ENCODE measurements at places on chromosomes 1 and 21.
A peak's percentile ranks its signal among the peaks of the same experiment; 100 is the strongest.

DNA sequence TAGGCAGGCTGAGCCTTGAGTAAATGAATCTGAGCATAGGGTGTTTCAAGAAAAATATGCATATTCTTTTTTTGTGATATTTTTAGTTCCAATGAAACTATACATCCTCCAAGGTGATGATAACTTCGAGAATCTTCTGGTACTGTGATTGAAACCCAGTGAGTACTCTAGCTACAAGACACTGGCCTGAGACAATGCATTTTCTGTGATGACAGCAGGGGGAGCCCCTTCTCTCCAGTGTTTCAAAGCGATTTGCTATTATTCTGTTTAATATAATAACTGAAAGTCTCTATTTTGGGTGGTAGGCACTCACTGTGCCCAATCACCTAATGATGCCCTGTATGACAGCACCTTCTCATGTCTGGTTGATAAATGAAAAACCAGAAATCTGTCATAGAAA is 12.1 kb downstream of the IRF2BP2 start:
- DNase-seq: peak; percentile 55

DNA sequence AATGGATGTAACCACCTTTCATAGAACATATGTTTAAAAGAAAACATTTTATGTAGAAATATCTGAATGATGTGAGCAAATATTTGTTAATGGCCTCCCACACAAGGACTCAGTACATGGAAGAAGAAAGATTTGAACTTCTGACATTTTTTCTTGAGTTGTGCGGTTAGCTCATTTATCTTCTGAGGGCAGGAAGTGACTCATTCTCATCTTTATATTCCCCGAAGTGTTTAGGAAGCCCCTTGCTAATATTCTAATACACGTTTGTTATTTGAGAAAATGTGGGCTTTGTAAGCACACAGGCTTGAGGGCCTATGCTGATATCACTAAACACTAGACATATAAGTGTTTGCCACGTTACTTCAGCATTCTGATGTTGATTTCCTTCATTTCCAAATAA is 392.5 kb upstream of the PTBP2 start:
- DNase-seq: peak; percentile 65

GRCh38 chr1:44890007-44890406 is 47.0 kb upstream of the PTCH2 start:
- DNase-seq: no peak

DNA sequence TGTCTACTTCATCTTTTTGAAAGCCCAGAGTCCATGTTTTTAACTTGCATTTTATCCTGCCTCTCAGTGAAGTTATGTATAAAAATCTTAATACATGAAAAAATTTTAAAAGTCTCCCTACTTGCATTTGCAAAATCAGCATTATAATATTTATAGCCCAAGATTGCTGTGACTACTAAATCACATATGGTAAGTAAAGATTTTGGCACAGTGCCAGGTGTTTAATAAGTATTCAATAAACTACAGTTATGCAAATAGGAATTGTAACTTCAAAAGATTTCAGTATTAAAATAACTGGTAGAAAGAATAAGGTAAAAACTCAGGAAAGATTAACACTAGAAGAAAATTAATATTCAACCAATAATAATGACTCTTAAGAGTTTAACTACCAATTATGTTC is 641.7 kb downstream of the LRRIQ3 start:
- DNase-seq: no peak

DNA sequence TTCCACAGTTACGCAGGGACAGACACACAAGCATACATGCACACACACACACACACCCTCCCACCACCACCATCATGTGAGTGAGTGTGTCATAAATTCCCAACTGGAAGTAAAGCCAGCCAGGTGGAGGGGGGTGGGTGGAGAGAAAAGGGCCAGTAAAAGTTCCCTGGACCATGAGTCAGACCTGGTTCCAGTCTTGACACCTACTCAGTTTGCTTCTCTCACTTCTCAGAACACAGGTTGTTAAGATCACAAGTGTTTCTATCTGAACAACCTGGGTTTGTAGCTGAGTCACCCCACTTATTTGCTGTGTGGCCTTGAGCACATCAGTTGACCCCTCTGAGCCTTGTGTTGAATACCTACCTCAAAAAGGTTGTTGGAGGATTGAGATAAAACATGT is 9.6 kb downstream of the EPHA10 start:
- DNase-seq: no peak

DNA sequence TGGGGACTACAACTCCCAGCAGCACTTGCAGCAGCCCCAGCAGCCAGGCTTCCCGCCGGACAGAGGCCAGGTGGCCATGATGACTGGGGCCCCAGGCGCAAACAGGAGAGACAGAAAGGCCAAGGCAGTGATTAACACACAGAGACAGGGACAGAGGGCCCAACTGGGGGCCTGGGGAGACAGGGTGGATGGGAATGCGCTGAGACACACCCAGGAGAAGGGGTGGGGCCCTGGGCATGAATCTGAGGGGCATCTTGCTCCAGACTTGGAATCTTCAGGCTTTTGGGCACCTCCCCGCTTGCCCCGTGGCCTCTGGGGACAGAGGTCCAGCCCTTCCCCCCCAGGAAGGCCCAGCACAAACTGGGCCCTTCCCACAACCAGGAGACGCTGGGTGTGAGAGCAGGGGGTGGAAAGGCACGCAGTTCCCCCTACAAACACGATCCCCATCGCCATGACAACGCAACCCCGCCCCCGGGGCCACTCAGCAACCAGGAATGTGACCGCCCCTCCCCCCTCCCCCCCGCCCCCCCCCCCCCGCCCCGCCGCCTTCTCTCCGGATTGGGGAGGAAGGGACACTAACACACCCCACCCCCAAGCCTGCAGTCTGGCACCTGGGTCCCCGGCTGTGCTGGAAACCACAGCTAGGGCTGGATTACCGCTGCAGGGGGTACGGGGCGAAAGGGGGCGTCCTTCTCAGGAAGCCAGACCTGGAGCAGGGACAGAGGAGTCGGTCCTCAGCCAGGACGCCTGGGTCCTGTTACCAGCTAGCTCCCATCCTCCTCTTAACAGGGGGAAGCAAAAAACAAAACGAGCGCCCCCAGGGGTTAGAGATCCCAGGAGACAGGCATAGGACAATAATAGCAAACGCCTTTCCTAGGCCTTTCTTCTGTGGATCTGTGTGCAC is 4.5 kb downstream of the HDGF start:
- peak; percentile 95 for DNase-seq

GRCh38 chr1:156895927-156896326 is 2.4 kb downstream of the PEAR1 start:
- DNase-seq: no peak

- peak; percentile 51 for DNase-seq
Measured at GRCh38 chr1:172628401-172628800, 30.5 kb upstream of the FASLG start.

DNA sequence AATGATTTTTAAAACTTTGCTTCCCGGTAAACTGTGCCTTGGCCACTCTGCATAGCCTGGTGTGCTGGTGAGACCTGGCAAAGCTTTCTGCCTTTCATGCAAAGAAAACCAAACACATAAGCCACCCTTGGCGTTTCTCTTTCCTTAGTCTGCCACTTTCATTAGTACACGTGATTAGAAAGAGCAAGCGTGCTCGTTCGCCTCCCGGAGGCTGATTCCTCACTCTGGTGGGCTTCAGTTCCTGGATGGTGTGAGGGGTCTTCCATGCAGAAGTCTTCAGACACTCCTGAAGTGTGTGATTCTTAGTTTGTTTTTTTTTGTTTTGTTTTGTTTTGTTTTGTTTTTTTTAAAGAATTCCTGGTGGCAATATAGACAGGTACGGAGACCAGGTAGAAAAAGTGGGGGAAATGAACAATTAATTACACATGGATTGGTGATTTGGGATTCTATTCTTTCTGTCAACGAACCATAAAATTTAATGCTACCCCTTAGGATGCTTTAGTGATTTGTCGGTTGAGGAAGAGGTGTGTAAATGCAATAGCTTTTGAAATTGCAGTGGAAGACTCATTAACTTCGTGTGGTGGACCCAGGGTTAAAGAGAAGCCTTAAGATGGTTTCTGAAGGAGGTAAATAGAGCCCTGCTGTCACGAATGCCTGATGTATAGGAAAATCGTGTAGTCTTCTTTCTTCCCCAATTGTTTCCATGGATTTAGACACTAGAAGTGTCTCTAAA is 2.1 kb downstream of the GALNT2 start:
- DNase-seq: no peak

- DNase-seq: no peak
Measured at GRCh38 chr1:167371030-167371429, 147.3 kb downstream of the CD247 start.

GRCh38 chr21:45403133-45403824 is 1.7 kb upstream of the COL18A1 start:
- no peak for DNase-seq

GRCh38 chr1:52786148-52786547 is 56.4 kb upstream of the ZYG11A start:
- DNase-seq: no peak

DNA sequence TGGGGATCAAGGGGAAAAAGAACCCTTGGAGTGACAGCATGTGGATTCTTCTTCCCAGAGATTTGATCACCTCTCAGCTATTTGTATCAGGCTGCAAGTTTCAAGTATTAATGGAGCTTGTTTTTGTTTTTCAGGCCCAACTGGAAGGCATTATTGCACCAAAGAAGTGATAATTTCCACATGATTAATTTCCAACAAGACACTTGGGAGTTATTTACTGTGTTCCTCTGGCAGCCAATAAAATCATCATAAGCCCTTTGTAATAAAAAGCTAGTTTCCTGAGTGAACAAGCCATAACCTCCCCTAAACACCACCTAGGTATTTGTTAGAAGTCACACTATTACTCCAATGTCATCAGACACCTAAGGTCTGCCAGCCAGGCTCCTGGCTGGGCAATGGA is 8.2 kb downstream of the DNALI1 start:
- DNase-seq: no peak

DNA sequence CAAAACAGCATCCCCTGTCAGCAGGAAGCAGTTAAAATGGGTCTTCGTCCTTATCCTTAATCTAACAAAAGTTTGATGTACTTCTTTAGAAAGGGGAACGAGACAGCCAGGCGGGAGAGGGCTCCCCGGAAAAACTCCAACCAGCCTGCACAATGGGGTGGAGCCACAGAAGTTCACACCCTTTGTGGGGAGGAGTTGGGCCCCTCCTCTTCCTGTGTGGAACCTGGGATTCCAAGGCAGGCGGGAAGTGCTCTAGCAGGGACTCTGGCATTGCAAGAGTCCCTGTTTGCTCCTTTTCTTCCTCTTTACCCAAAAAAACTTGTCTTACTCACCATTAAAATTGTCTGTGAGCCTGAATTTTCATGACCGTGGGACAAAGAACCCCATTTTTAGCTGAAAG is 47.7 kb downstream of the FCRL5 start:
- DNase-seq: no peak

- DNase-seq: no peak
Measured at GRCh38 chr21:24208562-24209260, 1398.6 kb downstream of the MRPL39 start.

GRCh38 chr1:9690440-9691107 is 39.0 kb downstream of the PIK3CD start:
- no peak for DNase-seq

- no peak for DNase-seq
Measured at GRCh38 chr1:9184749-9185148, 49.8 kb upstream of the H6PD start.

- peak; percentile 75 for DNase-seq
Measured at GRCh38 chr1:206470692-206471414, 577 bp downstream of the IKBKE start.

- no peak for DNase-seq
Measured at GRCh38 chr1:64453688-64454087, 16.2 kb upstream of the CACHD1 start.

DNA sequence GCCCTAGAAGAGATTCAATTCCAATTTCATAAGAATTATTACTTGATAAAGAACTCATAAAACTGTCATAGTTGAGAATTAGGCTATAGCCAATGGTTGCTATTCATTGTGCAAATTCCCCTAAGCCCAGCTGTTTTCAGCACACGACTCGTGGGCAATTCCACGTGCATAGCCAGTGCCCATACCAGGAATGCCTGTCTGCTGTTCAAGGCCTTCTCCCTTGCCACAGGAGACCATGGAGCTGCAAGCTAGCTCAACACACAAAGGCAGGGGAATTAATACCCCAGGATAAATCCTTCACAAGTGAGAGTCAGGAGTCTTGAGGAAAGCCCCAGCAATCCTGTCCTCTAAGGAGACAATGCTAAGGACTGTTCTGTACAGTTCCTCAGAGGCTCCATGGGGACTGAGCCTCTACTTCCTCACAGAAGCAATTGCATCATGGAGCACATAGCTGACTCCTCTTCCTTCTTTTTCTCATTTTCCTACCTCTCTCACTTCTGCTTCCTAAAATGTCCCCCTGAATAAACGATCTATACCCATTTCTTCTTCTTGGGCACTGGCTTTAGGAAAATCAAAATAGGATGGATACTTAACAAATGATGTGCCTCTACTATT is 19.1 kb upstream of the CHRM3 start:
- DNase-seq: no peak

DNA sequence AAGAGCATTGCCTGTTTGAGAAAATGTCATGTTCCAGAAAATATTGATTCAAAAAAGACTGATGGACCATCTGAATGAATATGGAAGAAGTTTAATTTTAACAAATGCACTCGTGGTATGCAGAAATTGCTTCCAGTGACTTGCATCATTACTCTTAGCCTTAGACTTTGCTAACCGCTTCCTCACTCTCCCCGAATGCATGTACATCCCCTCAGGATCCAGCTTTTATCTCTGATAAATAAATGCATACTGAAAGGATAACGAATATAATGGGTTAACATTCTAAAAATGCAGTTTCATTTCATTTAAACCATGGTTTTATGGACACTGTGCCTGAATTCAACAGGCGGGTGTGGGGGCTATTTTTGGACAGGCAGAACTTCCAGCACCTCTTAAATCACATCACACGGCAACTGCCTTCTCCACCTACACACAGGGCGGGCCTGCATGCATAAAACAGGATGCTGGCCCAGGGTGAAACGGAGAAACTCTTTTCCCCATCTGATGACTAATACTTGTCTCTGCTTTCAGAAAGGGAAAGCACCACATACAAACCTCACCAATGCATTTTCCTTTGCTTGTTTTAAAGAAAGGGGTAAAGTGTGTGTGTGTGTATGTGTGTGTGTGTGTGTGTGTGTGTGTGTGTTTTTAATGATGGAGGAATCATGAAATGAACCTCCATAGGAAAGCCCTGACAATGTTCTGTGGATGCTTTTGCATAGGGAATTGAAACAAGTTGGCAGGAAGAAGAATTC is 48.7 kb downstream of the SPAG17 start:
- DNase-seq: peak; percentile 89

DNA sequence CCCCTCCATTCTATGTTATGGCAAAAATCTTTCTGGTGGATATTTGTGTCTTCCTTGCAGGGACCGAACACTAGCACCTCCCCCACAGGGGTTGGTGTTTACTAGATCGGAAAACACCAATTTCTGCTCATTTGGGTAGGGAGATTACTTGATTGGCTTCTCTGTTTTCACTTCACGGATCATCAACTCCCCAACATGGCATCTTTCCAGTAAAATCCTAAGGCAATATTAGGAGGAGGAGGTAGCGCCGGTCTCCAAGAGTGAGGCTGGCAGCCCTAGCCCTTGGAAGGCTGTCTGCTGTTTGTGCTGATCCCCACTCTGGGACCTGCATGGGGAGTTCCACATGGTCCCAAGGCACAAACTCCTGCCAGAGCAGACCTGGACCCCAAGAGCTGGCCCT is 12.2 kb downstream of the VASH2 start:
- no peak for DNase-seq

GRCh38 chr1:110687250-110687649 is 12.5 kb upstream of the KCNA3 start:
- peak; percentile 28 for DNase-seq

GRCh38 chr1:30572192-30572591 is 151.2 kb downstream of the MATN1 start:
- no peak for DNase-seq

Measured in fibroblast of upper back skin (primary cell).